ENCODE measurements at places on chromosomes 11 and 22.

DNA sequence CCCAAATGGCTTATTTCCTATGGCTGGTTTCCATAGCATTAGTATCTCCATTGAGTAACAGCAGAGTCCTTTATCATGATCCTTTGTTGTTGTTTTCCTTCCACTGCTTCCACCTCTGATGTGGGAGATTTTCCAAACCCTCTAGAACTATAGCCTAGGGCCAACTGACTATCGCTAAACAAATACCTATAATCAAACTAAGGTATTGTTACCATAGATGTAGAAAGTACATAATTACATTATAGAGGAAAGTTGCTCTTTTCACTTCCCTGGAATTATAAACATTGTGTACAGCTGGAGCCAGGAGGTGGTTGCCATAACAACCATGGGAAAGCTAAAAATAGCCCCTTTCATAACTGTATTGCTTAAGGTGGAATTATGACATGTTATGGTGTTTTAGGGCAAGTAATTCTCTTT is 47.0 kb upstream of the ALKBH3 start:
- DNase-seq, result peak; percentile 45

- DNase-seq, result no peak
Observed at GRCh38 chr11:117950993-117951961, 22.1 kb upstream of the TMPRSS13 start.

GRCh38 chr11:7690648-7691047 is 15.6 kb downstream of the OVCH2 start:
- no peak for DNase-seq

DNA sequence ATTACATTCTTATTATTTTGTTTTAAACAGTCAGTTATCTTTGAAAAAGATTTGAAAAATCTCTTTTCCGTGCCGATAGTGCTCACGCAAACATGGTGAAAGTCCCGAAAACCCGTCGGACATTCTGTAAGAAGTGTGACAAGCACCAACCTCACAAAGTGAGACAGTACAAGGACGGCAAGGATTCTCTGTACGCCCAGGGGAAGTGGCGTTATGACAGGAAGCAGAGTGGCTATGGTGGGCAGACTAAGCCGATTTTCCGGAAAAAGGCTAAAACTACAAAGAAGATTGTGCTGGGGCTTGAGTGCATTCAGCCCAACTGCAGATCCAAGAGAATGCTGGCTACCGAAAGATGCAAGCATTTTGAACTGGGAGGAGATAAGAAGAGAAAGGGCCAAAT is 28.7 kb upstream of the CTSD start:
- DNase-seq, result no peak

DNA sequence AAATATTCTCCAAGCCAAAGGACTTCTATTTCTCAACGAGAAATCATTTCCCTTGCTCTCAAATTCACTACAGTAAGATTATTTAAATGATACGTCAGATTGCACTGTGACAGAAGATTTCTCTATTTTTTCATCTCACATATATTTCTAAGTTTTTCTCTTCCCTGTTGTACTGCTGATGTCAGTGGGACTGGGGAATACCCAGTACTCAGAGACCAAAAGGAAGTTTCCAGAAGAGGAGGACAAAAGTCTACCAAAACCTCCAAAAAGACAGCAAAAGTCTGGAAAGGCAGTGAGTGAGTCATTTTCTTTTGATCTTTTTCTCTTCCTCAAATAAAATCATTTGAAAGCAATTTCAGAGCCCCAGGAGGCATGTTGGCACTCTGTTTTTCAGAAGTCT is 149.8 kb upstream of the PITPNB start:
- no peak for DNase-seq

DNA sequence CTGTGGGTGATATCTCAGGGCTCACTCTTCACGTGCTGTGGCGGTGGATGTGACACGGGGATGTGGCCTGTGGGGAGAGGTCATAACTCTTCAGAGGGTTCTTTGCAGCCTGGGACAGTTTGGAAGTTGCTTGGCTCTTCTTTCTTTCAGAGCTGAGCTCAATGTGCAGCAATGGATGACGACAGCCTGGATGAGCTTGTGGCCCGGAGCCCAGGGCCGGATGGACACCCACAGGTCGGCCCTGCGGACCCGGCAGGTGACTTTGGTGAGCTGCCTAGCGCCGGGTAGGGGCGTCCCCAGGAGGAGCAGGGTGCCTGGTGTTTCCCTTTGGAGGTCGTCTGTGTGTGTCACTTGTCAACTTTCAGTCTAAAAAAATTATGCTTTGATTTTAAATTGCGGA is 5.1 kb downstream of the PHRF1 start:
- no peak for DNase-seq

GRCh38 chr22:28829358-28830181 is 29.2 kb upstream of the XBP1 start:
- DNase-seq, result peak; percentile 71
